Mucosa of descending colon (tissue), 3 donors: ENCODE measurements at places on chromosomes 3 and 15. TPM values are rescaled to one million over a fixed set of nuclear protein-coding genes. Genes with fewer than 3 reads are reported as not detected.

GRCh38 chr3:193863657-193864357 is 270.8 kb downstream of the OPA1 start:
- DNase-seq = no peak

GRCh38 chr3:58683466-58683865 is 16.9 kb upstream of the FAM3D start:
- DNase-seq = no peak

- DNase-seq = no peak
Measured at GRCh38 chr3:186989429-186989828, 59.1 kb downstream of the ST6GAL1 start.

GRCh38 chr3:125037498-125038150 is 18.2 kb downstream of the HEG1 start:
- no peak for DNase-seq

GRCh38 chr3:124517306-124517705 is 212.9 kb upstream of the UMPS start:
- no peak for DNase-seq

- peak; percentile 74 for DNase-seq
Measured at GRCh38 chr15:88450125-88450798, 16.9 kb downstream of the MRPL46 start.

GRCh38 chr3:119025171-119025795 is 9.4 kb downstream of the IGSF11 start:
- no peak for DNase-seq

DNA sequence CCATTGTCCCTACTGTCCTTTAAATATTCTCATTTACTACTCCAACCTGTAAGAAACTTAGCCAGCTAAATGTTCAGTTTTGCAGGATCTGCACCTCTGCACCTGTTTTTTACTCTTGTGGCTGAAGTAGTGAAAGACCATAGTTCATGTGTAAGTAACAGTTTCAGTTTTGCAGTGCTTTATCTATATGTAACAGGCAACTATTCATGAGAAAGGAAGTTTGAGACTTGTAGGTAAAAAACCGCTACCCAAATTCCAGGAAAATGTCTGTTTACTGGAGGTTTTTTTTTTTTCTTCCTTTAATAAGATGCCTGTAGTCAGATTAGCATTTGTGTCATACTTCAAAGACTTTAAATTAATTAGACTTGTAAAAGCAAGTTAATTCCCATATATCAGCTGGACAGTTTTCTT is 25.4 kb upstream of the MBNL1 start:
- no peak for DNase-seq

- no peak for DNase-seq
Measured at GRCh38 chr3:474828-475227, 278.3 kb downstream of the CHL1 start.

- DNase-seq = no peak
Measured at GRCh38 chr15:50758712-50759205, 6.7 kb downstream of the SPPL2A start.

GRCh38 chr15:33959844-33960548 is 8.3 kb upstream of the CHRM5 start:
- no peak for DNase-seq

GRCh38 chr3:66585520-66586095 is 84.8 kb upstream of the LRIG1 start:
- no peak for DNase-seq

DNA sequence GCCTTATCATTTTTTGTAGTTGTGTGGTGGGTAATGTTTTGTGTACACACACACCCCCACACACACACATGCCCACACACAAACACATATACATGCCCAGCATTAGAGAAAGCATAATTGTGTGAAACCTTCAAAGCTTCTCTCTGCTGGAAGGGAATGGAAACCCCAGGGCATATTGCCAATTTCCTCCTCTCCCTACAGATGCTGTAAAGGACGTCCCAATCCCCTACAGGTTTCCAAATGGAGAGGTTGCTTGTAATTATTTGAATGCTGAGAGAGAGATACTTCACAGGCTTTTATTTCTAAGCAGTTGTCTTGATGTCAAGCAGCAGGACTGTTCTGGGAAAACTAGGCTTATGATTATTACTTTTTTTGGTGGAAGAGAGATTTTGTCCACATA is 23.0 kb upstream of the CCK start:
- no peak for DNase-seq

DNA sequence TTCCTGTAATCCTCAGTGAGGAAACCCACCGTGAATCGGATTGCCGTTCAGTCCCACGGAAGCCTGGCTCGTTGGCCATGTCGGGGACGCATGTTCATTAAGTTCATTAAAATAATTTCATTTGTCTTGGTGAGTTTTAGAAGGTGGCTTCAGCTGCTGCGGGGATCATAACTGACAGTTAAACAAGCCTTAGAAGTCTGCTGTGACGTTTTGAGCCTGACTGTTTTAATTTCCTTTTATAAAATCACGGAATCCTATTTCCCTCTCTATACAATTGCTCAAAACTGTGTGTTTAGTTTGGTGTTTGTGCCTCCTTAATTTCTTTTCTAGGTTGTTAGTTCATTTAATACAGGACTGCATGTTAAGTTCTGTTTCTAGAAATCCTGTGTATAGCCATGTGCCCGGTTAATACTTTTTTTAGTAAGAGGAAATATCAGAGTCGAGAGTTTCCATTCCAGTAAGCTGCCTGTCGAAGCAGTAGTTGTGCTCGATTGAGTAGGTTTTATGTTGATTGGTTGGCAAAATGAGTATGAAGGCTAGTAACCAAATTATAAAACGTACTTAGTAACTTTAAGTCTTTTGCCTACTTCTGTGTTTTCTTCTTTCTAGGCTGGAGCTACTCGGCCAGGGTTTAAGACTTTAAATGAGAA is 705 bp downstream of the NIPA2 start:
- DNase-seq = no peak

- DNase-seq = no peak
Measured at GRCh38 chr15:66815318-66815717, 113.3 kb downstream of the SMAD6 start.

DNA sequence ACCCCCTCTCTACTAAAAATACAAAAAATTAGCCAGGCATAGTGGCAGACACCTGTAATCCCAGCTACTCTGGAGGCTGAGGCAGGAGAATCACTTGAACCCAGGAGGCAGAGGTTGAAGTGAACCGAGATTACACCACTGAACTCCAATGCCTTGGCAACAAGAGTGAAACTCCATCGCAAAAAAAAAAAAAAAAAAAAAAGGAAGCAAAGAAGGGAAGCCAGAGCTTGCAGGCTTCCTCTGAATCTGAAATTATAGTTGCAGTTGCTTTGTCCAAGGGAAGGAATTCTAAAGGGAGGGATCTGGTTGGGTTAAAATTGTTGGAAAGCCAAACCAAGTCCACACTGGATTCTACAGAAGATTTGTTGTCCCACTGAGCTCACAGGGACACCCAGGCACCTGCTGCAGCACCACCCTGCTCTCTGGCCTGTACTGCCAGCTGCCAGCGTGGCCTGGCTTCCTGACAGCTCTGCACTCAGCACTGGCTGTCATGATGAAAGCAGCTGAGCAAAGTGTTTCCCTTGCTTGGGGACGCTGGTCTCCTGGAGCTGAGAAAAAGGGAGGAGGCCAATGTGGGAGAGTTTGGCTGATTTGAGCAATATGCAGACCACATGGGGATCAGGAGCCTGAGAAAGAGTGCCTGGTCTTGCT is 88.8 kb upstream of the HES1 start:
- peak; percentile 82 for DNase-seq

DNA sequence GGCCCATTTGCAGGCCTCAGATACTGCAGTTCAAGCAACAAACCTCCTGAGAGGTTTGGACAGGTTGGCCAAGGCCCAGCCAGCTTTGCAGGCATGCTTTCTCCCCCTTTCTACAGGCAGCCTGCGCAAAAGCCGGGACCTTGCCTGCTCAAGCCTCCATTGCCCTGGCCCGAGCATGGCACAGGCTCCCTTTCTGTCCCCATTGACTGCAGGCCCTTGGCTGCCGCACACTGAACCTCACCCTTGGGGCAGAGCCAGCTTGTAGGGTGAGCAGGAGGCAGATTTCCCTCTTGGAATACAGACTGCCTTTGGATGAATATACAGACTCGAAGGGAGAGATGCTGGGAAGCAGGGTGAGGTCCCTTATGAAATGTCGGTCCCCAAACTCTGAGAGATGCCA is 461.7 kb upstream of the PROK2 start:
- no peak for DNase-seq

- DNase-seq = no peak
Measured at GRCh38 chr15:69807721-69808120, 290.0 kb downstream of the TLE3 start.

DNA sequence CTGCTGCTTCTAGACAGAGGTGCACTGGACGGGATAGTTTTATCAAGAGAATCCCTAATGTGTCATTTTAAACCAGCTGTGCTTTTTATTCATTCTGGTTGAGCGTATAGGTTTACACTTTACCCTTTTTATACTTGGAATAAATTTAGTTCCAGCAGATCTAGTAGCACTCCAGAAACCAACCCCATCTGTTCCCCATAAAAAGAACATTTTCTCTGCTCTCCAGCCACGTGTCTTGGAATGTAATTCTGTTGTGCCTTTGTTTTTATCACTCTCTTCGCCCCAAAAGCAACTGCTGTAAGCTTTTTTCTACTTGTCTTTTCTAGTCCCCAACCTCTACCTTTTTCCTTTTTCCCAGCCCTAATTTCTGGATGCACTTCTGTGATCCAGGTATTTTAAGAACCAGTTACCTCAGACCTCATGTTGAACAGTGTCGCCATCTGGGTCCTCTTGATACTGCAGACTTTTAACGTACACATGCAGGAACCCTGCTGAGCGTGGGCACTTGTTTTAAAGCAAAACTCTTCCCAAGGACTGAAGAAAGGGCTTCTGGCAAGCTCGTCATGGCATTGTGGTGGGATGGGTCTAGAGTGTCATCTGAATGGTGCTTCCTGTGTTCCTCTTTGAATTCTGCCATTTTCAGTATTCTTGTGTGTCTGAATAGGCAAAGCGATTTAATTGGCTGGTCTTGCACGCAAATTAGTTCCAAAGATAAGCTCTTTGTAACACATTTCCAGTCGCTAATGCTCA is 5.7 kb upstream of the EXOG start:
- no peak for DNase-seq

- no peak for DNase-seq
Measured at GRCh38 chr3:13305623-13306022, 114.5 kb downstream of the NUP210 start.

GRCh38 chr15:40340038-40340739 is 550 bp downstream of the CCDC9B start:
- DNase-seq = peak; percentile 78

The FOXB1 gene
- not detected for total RNA-seq

The STRIT1 gene
- not detected for total RNA-seq

The IQCB1 gene
- total RNA-seq = 22.2 TPM

The CCRL2 gene
- 23.3 TPM for total RNA-seq

The C3orf62 gene
- total RNA-seq = 5.5 TPM

The C2CD4A gene
- total RNA-seq = 0.29 TPM

The CADM2 gene
- 1.2 TPM for total RNA-seq

The ANKRD63 gene
- not detected for total RNA-seq

The AP3B2 gene
- 0.67 TPM for total RNA-seq

The RASGRP1 gene
- total RNA-seq = 1.2 TPM

The ZMYND10 gene
- total RNA-seq = 0.60 TPM

The LTF gene
- total RNA-seq = 1.2 TPM

The RAD51 gene
- total RNA-seq = 13.1 TPM
